ENCODE measurements at places on chromosomes 12 and 14.

DNA sequence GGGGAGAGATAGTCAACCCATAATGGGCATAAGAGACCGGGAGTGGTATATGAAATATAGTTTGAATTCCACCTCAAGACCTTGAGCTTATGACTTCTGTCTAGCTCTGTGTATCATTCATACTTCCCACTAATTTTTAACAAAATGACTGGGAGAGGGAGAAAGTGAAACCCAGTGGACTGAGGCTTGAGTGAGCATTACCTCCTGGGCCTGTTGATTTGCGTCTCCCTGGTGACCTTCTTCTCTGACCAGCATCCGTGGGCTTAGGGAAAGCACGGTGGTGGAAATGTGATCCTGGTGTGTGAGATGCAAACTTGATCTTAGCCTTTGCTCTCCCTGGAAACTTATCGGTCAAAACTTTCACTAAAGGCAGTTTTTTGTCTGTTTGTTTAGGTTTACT lies 207.9 kb upstream of the BCL2L14 start:
- H3K36me3 ChIP-seq, result peaks cover 71% of the 10 kb centered on the region
- H3K27ac ChIP-seq, result peak overlapping the region; percentile 10
- peaks cover 27% of the 10 kb centered on the region for H3K4me1 ChIP-seq
- no peaks in the 10 kb centered on the region for H3K27me3 ChIP-seq

DNA sequence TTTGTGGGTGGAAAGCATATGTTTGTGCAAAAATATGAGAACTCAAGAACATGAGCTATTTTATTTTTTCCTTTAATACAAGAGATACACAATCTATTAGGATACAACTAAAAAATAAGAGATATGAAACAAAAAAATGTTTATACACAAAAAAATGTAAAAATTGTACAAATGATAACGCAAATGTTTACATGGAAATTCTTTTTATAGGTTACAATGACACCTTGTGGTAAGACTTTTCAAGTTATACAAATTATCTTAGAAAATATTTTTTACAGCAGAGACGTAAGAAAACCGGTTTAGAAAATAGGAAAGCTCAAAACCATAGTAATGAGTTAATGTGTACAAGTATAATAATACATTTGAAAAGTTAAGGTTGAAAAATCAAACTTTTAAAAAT lies 25.5 kb downstream of the CEP83 start:
- no peak for DNase-seq
- H3K36me3 ChIP-seq, result peaks cover 16% of the 10 kb centered on the region
- H3K4me1 ChIP-seq, result peaks cover 14% of the 10 kb centered on the region
- H3K4me3 ChIP-seq, result no peak overlapping the region
- peak overlapping the region; percentile 77 for H3K27ac ChIP-seq

DNA sequence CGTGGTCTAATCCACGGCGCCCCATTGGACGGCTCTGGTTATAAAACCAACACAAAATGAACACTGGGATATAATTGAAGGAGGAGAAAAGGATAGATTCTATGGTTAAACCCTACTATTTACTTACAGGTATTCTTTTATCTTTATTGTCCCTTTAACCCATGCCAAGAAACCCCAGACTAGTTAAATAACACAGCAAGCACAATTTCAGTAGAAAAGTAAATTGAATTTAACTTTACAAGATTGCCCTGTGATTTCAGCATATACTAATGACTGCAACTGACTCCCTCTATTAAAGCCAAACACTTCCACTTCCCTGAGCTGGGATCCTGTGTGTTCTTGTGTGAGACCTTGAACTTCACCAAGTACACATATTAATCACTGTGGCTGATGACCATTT lies 45.3 kb downstream of the BCL11B start:
- no peaks in the 10 kb centered on the region for H3K27me3 ChIP-seq
- peak overlapping the region; percentile 14 for H3K27ac ChIP-seq
- DNase-seq, result no peak
- peaks cover 14% of the 10 kb centered on the region for H3K36me3 ChIP-seq
- peaks cover 43% of the 10 kb centered on the region for H3K4me1 ChIP-seq

GRCh38 chr14:77178656-77179055 lies 2.9 kb upstream of the TMEM63C start:
- H3K27me3 ChIP-seq, result peaks cover 54% of the 10 kb centered on the region
- no peak overlapping the region for H3K27ac ChIP-seq
- H3K36me3 ChIP-seq, result no peaks in the 10 kb centered on the region
- no peak overlapping the region for H3K4me3 ChIP-seq
- DNase-seq, result no peak

DNA sequence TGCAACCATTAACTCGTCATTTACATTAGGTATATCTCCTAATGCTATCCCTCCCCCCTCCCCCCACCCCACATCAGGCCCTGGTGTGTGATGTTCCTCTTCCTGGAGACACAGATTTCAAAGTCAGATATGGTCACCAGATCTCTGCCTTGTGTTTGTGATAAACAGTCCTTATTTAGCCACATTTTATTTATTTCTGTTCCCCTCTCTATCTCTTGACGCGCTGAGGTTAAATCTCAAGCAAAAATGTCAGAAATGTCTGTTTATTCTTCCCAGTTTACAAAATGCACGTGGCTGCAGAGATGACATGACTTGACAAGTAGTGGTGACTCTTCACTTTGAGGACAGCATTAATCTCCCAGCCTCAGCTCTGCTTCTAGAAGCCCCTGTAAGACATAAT lies 11.5 kb upstream of the RASSF3 start:
- peaks cover 29% of the 10 kb centered on the region for H3K4me1 ChIP-seq
- DNase-seq, result no peak
- H3K4me3 ChIP-seq, result no peak overlapping the region
- H3K27ac ChIP-seq, result no peak overlapping the region
- no peaks in the 10 kb centered on the region for H3K27me3 ChIP-seq

GRCh38 chr14:105089746-105090492 lies 24.7 kb upstream of the GPR132 start:
- peak overlapping the region; percentile 86 for H3K27ac ChIP-seq
- H3K4me1 ChIP-seq, result peaks cover 11% of the 10 kb centered on the region
- H3K4me3 ChIP-seq, result no peak overlapping the region
- no peaks in the 10 kb centered on the region for H3K36me3 ChIP-seq
